ENCODE measurements at places on chromosomes 12 and 14. TPM values are rescaled to one million over a fixed set of nuclear protein-coding genes. Genes with fewer than 3 reads are reported as not detected.

DNA sequence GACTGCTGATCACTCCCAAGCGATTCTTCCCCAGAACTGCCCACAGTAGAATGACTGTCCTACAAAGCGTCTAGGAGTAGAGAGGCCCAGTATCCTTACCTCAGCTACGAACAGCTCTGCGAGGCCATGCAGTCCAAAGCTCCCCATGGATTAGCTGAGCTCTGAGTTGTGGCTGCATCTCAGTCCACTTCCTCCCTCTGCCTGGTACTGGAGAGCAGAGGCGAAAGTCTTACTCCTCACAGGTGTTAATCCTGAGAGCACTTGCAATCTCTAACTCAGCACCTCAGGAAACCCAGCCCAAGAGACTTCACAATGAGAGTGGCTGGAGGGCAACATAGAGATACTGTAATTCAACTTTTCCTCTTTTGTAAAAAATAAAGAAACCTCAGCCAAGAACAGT is 493.1 kb downstream of the BCAT1 start:
- no peaks in the 10 kb centered on the region for H3K4me1 ChIP-seq
- no peak overlapping the region for H3K4me3 ChIP-seq
- H3K36me3 ChIP-seq: no peaks in the 10 kb centered on the region
- H3K27ac ChIP-seq: no peak overlapping the region
- no peaks in the 10 kb centered on the region for H3K27me3 ChIP-seq

DNA sequence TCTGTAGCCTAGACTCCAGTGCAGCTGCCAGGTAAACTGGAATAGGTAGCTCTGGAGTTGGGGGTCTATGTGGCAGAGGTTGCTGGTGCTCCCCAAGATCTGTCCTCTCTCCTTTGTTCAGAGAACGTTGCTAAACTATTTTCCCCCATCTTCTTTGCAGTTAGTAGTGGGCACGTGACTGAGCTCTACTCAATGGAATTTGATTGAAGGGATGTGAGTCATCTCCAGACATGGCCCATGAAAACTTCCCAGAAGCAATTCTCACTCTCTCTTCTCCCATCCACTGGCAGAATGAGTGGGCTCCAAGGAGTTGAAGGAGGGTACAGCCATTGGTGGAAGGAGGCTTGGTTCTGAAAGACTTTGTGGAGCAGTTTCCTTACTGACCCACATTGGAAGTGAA is 44.0 kb downstream of the PAH start:
- no peak overlapping the region for H3K27ac ChIP-seq
- no peak overlapping the region for H3K4me3 ChIP-seq
- H3K36me3 ChIP-seq: no peaks in the 10 kb centered on the region

- H3K27me3 ChIP-seq: no peaks in the 10 kb centered on the region
- H3K4me1 ChIP-seq: no peaks in the 10 kb centered on the region
- H3K4me3 ChIP-seq: no peak overlapping the region
- DNase-seq: no peak
- no peaks in the 10 kb centered on the region for H3K36me3 ChIP-seq
Observed at GRCh38 chr14:38385343-38385742, 129.4 kb upstream of the CLEC14A start.

DNA sequence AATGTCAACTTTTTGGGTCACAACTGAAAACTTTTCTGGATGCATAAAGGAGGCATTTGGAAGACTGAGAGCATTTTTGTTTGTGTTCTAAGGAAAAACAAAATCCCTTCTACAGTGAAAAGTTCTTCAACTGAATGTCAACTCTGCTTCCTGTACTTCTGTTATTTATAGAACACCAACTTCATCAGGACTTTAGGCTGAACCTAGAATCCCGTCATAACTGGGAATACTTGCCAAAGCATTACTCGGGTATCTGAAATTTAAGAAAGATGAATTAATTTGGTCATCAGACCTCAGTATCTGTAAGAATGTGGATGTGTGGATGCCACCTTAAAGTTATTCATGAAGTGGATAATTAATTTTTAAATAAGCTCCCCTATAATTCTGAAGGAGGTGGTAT is 73.2 kb downstream of the FERMT2 start:
- H3K36me3 ChIP-seq: peaks cover 78% of the 10 kb centered on the region
- H3K4me3 ChIP-seq: no peak overlapping the region
- no peaks in the 10 kb centered on the region for H3K27me3 ChIP-seq
- DNase-seq: peak; percentile 76

GRCh38 chr14:73272393-73272792 is 35.1 kb downstream of the PAPLN start:
- no peak overlapping the region for H3K4me3 ChIP-seq
- H3K4me1 ChIP-seq: peaks cover 12% of the 10 kb centered on the region
- no peaks in the 10 kb centered on the region for H3K27me3 ChIP-seq
- H3K36me3 ChIP-seq: peaks cover 19% of the 10 kb centered on the region
- no peak for DNase-seq
- H3K27ac ChIP-seq: no peak overlapping the region

LIN7A gene
- 1.6 TPM for total RNA-seq

GRCh38 chr14:72818998-72819397 is 74.9 kb downstream of the DPF3 start:
- no peak for DNase-seq
- H3K4me1 ChIP-seq: no peaks in the 10 kb centered on the region
- no peak overlapping the region for H3K27ac ChIP-seq
- no peaks in the 10 kb centered on the region for H3K27me3 ChIP-seq

SVOP gene
- total RNA-seq: not detected

DUSP16 gene
- 24.2 TPM for total RNA-seq
